Tibial artery (tissue), 4 donors: ENCODE measurements at places on chromosomes 1 and 21.

GRCh38 chr1:8343464-8344001, 25.6 kb downstream of the SLC45A1 start:
- peak; percentile 98 for DNase-seq

DNA sequence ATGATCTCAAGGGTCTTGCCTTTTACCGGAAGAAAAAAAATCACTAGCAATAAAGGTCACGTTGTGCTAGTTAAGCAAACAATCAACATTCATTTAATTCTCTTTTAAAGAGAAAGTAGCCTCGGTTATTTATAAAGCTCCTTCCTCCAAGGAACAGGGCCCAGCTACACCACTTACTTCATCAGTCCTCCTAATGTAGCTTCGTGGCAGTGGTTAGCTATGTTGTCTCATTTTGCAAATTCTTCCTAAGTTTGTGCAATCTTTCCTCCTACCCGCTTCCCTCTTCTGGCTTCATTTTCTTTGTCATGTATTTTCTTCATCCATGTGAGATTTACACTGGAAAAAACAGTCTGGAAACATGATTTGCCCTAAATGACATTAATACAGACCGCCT, 554.2 kb downstream of the NUF2 start:
- DNase-seq = no peak

DNA sequence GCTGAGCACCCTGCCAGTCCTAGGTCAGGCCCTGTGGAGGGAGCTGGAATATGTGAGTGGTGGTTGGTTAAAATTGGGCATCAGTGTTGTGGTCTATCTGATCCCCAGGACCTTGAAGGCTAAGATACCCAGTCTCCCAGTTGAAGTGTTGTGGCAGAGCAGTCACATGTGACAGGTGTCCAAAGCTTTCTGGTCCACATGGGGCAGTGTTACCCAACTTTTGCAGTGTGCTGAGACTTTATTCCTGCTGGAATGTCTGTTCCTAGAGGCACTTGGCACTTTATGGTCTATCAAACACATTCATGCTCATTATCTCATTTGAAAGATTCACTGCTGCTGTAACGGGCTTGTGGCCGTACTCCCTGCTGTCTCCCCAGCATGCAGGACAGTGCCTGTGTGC, 21.0 kb upstream of the LORICRIN start:
- no peak for DNase-seq

DNA sequence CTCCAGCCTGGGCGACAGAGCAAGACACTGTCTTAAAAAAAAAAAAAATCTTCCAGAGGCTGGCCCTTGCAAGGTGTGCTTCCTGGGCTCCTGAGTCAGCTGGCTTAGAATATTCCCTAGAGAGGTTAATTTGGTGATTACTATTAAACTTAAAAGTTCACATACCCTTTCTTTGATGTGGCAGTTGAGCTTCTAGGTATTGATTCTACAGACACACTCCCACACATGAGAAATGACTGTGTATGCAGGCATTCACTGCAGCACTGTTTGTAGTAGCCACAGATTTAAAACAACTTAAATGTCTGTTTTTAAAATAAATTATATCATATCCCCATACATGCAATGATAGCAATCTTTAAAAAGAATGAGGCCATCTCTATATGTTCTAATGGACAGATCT, 93.4 kb downstream of the GDAP2 start:
- DNase-seq = no peak

DNA sequence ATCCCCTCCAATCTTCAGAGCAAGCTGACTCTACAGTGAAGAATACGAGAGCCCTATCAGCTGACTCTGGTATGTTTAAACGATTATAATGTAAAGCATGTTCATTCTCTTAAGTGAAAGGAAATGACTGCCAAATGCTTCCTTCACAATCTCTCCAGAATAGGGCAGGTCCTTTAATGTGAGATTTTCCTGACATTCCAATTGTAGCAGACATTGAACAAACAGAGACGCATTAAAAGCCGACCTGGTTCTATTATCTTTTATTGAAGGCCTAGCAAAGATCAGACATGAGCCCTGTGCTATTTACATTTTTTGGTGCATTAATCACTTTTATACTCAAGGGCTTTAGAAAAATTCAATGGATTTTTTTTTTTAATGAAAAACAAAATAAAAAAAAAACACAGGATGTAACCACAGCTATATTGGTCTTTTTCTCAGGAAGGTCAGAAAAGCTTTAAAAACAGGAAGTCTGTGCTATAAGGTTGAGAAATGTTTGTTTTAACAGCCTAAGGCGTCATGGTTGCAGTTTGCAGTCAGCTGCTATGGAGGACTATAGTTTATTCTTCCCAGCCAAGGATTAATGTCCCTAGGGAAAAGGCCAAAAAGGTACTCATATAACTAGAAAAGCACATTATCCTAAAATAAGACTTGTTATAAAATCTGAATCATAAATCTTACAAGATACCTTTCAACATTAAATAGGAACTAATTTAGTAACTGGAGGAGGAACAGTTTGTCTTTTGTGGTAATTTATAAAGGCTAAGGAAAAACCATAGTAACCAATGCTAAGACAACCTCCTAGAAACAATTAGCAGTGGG, 104.8 kb downstream of the RERE start:
- DNase-seq = no peak

DNA sequence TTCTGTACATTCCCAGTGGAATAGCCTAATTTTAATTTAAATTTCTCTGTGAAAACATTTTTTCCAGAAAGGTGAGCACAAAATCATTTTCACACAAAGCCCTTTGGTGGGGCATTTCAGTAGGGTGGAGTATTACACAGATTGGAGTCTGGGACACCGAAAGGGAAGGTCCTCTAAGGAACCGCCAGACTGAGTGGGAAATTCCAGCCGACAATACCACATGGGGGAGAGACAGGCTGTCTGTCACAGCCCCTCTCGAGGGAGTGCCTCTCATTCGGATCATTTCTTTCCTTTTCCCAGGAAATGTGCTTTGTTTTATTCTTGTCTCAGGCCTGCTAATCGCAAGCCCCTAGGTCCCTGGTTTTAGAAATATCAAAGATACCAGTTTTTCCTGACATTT, 150.6 kb upstream of the HOOK1 start:
- no peak for DNase-seq

DNA sequence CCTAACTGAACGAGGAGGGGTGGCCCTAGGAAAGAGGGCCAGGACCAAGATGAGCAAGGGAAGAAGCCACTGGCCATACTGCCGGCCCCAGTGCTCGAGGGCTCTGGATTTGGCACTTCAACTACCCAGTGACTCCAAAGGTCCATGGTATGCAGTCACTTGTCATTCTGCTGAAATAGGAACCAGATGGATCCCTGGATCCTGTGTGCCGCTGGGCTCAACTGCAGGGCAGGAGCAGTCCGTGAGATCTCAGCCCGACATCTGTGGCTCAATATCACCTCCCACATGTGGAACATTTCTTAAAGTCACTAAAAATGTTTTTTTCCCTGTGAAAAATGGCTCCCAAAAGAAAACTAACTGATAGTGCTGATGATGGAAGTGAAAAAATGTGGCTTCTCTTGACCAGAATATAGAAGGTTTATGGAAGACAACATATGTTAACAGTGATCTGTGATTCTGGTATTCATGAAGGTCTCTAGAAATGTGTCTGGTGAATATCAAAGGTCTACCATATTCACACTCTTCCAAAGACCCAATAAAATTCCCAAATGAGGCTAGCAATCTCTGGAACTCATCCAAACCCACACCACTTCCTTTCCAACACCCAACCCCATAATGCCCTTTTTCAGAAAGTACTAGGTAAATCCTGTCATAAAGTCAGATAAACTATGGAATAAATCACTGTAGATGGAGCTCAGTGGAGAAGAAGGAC, 24.1 kb downstream of the PAFAH2 start:
- DNase-seq = no peak

- DNase-seq = no peak
Observed at GRCh38 chr21:25424048-25424447, 183.2 kb downstream of the MRPL39 start.

- DNase-seq = no peak
Observed at GRCh38 chr1:158509471-158510156, 37.6 kb downstream of the OR10R2 start.

DNA sequence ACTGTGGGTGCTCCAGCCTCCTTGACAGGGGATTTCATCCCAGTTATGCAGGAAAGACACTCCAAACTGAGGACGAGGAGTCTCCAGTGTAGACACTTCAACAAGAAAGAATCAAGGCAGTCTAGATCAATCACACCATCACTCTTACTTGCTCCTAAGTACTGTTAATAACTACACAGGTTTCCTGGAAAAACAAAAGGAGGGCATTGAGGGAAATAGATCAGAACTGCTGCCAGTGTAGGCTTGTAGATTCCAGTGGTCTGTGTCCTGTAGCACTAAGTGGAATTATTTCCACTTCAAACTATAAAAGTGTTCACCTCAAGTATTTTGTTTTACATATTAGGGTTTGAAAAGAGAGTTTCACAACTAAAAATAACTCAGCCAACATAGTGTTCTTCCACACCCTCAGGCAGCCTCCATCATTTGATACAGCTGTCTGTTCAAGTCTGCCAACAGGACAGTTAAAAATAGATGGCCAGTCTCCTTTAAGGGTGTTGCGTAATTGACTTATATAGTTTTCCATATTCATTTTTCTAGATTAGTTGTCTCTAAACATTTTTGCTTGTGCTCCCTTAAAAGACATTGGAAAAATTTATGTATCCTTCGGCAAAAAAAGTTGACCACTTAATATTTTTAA, 32.0 kb upstream of the AGL start:
- DNase-seq = no peak
